AG04450 (cell line): ENCODE measurements at places on chromosomes 1 and 21.

GRCh38 chr1:205950826-205951549, 7.7 kb upstream of the SLC26A9 start:
- DNase-seq: no peak

GRCh38 chr1:54814126-54814498, 13.0 kb upstream of the TTC22 start:
- DNase-seq: no peak

- no peak for DNase-seq
Observed at GRCh38 chr21:45326891-45327440, 39.3 kb upstream of the POFUT2 start.

DNA sequence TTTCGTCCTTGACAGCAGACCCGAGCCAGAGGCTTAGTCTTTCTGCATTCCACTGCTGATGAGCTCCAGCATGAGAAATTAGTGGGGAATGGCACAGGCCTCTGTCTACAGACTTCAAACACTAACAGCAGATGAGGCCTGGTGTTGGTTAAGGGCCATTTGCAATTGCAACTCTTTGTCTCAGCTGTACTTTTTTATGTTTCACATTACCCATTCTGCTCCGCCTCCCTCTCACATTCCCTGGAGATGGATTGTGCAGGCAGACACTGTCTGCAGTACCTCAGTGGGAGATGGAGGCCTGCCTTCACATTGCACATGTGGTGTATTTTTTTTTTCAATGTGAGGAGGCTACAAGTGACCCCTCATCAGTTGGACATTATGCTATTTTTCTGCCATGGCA, 370.2 kb downstream of the DUSP10 start:
- no peak for DNase-seq

GRCh38 chr1:24186993-24187790, at the start of gene IFNLR1:
Gene IFNLR1 (minus strand): TSS chr1:24187289. CDS start chr1:24187248, 41 bp downstream.
- DNase-seq: no peak

- no peak for DNase-seq
Observed at GRCh38 chr1:107196973-107197562, 56.2 kb downstream of the NTNG1 start.

DNA sequence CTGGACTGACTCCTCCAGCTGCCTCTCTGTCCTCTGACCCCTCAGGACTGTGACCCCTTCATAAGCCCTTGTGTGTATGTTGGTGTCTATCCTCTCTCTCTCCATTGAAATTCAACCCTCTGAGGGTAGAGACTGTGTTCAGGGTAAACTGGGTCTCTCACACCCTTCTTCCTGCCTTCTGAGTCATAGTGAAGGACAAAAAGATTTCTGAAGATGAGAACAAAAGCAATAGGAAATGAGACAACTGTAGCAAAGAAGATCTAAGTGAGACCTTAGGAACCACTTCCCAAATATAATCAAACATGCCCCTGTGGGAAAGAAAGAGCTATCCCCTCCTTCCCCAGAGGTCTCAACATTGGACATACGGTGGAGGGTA, 16.9 kb downstream of the NUAK2 start:
- no peak for DNase-seq

- no peak for DNase-seq
Observed at GRCh38 chr1:31036749-31037500, 28.6 kb downstream of the PUM1 start.

DNA sequence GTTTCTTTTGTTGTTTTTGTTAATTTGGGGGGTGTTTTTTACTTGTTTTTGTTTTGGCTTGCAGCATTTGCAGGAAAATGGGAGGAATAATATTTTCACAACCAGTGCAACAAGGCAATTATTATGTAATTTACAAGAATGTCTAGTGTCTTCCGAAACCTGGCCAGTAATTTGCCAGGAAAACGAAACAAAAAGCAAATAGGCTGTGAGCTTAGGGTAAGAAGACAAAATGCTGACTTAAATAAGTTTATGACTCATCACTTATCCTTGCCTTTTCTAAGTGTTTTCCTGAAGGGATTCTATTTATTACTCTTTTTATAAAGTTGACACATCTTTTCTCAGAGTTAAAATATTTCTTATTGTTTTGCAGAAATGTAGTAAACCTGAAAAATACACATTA, 49.8 kb downstream of the KCNT2 start:
- DNase-seq: peak; percentile 6

GRCh38 chr1:204294357-204294756, 65.4 kb downstream of the PLEKHA6 start:
- peak; percentile 84 for DNase-seq

- DNase-seq: no peak
Observed at GRCh38 chr1:156525856-156526489, 25.4 kb upstream of the MEF2D start.

DNA sequence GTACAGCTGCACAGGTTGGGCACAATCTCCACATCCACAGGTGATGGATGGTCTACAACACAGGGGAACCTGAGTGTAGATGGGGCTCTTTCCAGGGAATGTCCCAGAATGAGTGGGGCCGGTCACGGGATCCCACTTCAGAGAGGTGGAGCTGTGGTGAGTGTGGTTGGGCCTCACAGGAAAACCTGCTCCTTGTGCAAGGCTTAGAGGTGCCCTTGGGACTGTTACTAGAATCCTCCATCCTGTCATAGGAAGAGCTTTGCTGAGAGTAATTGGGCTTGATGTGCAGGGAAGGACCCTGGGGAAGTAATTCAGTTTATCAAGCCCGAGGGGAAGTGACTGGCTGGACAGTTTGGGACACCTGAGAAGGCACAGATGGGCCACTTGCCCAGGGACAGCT, 137.9 kb downstream of the ZSCAN20 start:
- no peak for DNase-seq

DNA sequence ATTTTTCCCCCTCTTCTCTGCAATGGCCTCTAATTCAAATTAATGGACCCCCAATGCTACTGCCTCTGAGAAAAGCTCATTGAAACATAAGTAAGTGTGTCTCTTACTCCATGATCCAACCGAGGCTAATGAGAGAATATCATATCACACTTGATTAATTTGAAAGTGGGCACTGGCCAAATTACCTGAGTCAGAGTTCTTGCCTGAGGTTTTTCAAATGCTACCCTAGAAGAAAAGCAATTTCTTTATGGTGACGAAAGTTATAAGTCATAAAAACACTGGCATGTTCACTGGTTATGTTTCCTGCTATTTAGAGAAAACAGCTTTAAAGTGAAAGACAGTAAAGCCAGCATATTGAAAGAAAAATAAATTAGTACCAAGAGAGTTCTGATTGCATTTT, 368.8 kb upstream of the TMPRSS15 start:
- no peak for DNase-seq

- DNase-seq: no peak
Observed at GRCh38 chr1:100565937-100566699, 28.2 kb downstream of the GPR88 start.

DNA sequence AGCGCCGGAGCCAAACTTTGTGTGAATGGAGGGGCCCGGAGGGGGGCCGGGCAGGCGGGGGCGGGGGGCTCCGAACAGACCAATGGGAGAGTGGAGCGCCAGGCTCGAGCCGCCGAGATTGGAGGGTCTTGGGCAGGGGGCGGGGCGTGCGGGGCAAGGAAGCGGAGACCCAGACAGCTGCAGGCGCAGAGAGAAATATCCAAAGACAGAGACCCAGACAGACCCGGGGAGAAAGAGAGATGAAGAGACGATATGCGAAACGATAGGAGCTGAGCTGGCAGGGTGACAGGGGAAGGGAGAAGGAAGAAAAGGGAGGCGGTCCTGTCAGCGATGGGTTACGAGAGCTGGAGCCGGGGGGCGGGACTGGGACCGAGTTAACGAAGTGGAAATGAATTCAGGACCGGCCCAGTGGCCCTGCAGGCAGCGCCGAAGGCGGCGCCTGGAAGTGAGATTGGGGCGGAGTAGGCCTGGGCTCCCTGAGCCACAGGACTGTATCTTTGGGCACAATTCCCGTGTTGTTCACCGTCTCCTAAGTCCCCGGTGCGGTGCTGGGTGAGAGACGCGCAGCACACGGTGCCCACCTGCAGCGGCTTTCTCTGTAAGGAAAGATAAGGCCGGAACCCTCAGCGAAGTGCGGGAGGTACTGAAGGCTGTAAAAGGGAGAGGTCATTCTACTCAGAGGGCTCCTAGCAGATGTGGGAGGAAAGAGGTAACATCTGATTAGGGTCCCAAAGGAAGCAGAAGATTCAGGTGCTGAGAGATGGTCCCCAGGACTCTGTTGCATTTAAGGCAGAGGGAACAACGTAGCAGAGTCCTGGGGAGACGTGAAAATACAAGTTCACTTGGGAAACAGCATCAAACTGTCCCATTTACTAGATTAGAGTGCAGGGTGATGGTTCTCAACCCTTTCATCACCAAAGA, 543 bp upstream of the KCNJ10 start:
- no peak for DNase-seq

GRCh38 chr1:156995412-156995811, 50.1 kb downstream of the ARHGEF11 start:
- DNase-seq: no peak

- no peak for DNase-seq
Observed at GRCh38 chr1:99098589-99098988, 93.9 kb upstream of the PLPPR5 start.

DNA sequence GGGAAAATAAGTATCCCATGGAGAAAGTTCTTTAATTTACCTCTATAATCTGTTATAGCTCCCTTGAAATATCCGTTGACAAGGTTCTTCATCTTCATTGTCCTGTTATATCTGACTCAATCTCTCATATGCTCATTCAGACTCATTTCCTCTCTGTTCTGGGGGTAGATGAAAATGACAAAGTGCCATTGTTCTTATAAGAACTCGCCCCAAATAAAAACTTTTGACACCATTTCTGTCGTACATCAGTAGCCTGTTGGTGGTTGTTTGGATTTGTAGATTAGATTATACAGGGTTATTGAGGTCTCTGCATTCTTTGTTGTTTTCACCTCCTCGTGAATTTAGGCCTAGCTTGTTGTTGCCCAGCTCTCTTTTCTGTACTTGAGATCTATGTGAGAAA, 55.2 kb upstream of the IPO9 start:
- no peak for DNase-seq

DNA sequence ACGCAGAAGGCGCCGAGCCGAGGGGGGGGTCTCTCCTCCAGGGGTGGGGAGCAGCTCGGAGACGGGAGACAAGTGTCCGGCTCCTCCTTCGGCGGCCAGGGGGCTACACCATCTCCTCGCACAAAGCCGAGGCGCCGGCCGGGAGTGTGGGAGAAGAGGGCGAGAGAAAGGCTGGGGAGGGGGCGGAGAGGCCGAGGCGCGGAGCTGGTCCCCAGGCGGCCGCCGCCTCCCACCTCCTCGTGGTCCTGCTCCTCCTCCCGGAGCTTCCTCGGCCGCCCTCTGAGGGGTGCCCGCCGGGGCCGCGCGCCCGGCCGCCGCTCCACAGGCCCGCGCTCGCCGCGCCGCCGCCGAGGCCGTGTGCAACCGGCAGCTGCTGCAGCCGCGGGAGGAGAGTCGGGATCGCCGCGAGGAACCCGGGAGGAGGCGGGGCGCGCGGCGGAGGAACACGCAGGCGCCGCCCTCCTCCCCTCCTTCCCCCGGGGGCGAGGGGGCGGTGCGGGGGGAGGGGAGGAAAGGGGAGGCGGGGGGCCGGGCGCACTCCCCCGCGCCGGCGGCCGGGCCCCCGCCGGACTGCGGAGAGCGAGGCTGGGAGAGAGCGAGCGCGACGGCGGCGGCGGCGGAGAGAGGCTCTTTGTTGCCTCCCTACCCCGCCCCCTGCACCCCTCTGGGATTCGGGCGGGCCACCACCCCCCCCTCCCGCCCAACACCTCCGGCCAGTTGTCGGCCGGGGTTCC, at the start of gene ENAH:
Gene ENAH (minus strand): TSS at position 395 of the 734 bp plus-strand sequence. CDS start 433 bp downstream, outside the sequence.
- DNase-seq: no peak

GRCh38 chr1:156281281-156281680, 1.3 kb downstream of the SMG5 start:
- no peak for DNase-seq

- no peak for DNase-seq
Observed at GRCh38 chr1:24470592-24470991, 32.0 kb upstream of the RCAN3 start.

DNA sequence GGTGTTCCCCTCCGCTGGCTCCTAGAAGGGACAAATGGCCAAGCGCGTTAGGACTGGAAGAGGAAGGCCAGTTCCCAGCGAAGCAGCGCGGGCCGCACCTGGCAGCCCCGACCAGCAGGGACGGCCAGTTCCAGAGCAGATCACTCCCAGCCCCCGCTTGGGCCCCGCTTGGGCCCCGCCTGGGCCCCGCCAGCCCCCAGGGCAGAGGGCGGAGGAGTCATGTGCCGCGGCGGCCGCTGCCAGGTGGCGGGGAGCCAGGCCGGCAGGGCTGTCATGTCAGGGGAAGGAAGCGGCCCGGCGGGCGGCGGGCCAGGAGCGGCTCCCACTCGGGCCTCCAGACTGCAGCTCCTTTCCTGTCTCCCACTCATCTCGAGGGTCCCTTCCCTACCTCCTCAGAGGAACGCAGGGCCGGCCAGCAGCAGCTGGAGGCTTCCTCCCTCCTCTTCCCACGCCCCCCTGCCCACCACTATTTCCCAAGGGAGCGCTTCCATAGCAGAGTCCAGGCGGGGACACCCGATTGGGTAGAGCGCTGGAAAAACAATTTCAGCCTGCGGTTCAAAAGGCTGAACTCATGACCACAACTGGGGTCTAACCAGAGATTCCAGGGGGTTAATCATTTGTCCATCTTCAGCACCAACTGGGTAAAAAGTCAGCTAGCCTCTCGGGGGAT, 16.5 kb downstream of the ZNF697 start:
- DNase-seq: peak; percentile 34

DNA sequence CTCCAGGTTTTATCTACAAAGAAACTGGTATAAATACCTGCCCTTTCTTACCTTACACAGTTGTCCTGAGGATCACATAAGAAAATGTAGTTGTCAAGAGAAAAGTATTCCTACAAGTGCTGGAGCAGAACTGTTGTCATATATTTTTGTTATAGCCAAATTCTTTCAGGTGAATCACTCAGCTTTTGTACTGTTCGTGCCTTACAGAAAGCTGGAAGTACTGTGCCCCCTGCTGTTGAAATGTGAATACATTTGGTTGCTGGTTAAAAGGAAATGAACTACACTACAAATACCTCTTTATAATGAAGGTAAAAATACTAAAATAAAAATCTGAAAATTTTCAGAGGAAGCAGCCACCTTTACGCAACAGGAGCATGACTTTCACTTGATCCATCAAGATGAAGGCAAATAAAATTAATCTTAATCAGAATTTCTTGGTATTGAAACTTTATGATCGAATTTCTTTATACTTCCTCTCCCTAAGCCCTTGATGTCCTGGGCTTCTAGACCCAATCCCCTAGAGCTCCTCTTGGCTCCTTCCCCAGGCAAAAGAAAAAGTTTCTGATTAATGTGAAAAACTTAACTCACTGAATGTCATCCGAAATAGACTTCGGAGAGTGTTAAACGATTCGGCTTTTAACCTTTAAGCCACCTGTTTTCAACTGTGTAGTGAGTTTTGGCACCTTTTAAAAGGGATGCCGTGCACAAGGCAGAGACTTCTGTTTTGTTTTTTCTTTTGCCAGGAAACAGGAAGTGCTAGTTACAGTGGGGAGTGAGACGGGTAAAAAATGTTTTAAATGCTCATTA, 12.5 kb downstream of the CHML start:
- peak; percentile 46 for DNase-seq
